ENCODE measurements at places on chromosomes 3 and 15.

DNA sequence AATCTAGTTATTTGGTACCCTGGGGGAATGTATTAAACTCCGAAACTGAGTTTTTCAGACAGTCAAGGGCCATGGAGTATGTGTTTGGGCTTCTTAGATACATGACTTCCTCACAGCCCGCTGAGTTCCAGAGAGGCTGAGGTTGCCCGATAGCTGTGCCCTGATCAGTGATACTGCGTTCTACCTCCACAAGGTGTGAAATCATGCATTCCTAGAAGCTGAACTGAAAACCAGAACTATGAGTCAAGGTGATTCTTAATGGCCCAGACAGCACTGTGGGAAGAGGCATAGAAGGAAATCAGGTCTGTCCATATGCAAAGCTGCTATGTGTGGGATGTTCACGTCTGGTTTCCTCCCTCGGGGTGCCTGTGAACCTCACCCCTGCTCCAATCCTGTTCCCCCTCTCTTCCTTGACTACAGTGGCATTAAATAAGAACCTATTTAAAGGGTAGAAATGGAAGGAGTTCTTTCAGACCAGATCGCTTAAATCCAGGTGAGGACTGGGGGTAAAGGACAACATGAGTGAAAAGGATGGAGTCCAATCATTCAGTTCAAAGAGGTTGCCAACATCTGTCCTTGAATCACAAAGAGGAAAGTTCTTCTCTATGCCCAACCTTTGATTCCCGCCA is 74.3 kb downstream of the MYO1E start:
- no peak for DNase-seq

DNA sequence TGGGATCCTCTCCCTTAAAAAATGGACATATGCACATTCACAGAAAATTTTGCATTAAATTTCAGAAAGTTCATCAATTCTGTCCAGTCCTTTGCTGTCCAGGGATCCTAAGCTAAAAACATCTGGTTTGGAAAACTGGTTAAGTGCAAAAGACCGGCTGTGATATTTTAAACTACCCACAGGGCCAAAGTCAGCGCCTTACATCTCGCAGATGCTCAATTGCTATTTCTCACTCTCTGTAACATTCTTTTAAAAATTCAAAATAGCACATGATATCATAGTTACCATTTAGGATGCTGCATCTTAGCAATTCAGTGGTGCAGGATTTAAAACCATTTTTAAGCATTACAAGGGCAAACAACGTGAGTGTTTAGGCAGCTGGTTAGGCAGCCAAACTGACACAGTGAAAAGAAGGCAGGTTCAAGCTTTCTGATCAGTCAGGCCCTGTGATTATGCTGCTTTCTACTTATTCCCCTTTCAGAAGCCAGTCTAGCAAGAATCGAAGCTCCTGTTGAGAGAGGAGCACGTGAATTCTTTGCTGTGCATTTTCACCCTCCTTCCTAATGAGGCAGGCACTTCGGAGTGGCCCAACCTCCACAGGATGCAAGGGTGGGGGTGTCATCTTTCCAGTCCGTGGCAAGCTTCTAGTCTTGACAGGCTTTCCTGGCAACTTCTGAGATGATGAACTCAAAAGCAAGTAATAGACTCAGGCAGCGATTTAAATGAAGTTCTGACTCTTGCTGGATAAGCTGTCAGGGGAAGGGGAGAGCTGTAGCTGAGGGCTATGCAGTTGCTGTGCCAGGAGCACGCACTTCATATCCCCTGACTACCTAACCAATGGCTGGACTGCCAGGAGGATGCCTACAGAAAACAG is 8.8 kb downstream of the PRICKLE2 start:
- no peak for DNase-seq

GRCh38 chr15:33508703-33509102 is 197.9 kb downstream of the RYR3 start:
- no peak for DNase-seq

GRCh38 chr3:133574260-133574881 is 885 bp downstream of the CDV3 start:
- DNase-seq, result peak; percentile 55

DNA sequence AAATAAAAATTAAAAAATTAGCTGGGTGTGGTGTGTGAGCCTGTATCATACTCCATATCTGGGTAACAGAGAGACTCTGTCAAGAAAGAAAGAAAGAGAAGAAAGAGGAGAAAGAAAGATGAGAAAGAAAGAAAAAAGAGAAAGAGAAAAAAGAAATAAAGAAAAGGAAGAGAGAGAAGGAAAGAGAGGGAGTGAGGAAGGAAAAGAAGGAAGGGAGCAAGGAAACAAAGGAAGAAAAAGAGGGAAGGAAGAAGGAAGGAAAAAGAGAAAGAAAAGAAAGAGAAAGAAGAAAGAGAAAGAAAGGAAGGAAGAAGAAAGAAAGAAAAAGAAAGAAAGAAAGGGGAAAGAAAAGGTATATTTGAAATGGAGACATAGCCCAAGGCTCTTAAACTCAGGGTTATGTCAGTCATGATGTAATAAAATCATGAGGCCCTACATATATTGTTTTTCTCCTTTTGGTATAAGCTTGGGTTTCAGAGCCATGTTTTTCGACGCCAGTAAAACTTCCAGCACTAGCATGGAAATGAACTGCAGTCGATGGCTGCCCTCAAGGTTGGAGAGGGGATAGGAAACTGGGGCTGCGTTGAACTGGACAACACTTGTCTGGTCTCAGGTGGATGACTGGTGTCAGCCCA is 38.0 kb upstream of the RFTN1 start:
- no peak for DNase-seq

GRCh38 chr15:101050623-101051290 is 131.6 kb downstream of the LRRK1 start:
- DNase-seq, result no peak

DNA sequence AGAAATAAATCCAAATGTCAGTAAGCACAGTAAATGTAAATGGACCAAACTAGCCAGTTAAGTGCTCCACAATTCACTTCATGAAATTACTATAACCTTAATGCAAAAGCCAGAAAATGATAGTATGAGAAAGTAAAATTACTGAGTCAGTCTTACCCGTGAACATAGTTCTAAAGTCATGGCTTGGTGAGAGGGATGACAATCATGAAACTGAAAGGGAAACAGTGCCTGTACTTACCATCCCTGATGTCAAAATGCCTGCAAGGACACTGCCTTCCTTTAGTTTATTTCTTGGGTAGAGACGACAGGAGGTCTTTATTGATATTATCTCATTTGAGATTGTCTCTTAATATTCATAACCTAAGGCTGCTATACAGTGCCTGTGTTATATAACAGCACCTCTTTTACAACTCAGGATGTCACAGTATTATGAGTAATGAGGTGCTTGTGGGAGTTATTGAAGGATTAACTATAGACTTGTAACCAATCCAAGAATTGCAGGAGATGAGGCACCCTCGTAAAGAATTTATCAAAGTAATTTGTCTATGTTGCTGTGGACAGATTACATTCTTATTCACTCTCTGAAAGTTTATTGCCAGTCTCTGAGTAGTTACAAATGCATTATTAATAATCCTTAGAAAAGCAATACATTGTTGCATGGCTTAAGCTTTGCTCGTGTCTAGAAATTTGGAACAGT is 142.9 kb upstream of the BFSP2 start:
- no peak for DNase-seq

- no peak for DNase-seq
Observed at GRCh38 chr3:57268416-57268815, 24.1 kb downstream of the ASB14 start.

DNA sequence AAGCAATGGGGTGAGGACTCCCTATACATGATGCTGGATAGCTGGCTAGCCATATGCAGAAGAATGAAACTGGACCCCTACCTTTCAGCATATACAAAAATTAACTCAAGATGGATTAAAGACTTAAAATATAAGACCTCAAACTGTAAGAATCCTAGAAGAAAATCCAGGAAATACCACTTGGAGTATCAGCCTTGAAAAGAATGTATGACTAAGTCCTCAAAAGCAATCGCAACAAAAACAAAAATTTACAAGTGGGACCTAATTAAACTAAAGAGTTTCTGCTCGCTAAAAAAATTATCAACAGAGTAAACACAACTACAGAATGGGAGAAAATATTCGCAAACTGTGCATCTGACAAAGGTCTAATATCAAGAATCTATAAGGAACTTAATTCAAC is 94.3 kb downstream of the XRN1 start:
- DNase-seq, result no peak

DNA sequence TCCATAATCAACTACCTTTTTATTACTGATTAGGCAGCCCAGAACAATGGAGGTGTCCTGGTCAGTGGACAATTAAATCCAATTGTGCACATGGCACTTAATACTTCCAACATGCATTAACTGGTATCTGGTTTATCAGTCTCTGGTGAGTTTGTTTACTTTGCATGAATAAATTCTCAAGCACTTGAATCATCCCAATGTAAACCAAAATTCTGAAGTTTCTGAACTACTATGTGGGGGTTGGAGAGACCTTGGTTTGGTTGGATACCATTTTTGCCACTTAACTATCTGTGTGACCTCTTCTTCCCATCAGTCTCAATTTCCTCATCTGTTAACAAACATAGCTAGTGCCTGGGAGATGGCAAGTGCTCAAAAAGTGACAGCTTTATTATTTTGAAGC is 70.5 kb upstream of the MAP4 start:
- DNase-seq, result no peak

DNA sequence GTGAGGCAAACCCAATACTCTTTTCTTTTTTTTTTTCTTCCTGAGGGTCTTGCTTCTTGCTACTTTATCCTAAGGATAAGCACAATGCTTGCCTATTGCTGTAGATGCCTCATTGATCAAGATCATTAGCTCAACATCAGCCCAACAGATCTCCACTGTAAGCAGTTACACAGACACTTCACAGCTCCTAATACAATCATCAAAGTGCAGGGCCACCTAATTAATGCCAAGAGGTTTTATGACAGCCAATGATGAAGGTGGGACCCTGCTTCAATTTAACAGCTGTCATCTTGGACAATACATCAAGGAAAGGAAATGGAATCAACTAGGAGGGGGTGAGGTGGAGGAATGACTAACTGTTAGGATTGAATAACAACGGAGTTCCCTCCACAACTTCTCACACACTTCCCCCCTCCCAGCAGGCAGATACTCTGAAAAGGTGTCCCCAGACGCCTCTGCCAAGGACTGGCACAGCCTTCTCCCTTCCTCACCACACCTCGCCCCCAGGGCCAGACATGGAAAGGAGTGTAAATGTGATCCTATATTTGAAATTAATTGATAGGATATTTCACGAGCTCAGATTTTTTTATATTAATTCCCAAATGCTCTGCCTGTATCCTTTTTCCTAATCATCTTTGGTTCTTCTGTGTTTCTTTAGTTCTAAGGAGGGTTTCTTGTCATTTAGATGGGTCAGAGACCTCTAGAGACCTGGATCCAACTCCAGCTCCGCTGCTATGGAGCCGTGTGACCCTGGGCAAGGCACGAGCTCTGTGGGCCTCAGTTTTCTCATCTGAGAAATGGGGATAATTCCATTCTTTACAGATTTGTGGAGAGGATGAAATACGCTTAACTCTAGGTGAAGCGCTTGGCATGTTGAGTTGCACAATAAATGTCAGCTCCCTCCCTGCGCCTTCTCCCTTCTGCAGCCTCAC is 1.2 kb downstream of the DCLK3 start:
- no peak for DNase-seq

- DNase-seq, result no peak
Observed at GRCh38 chr3:36192901-36193300, 187.4 kb upstream of the STAC start.

DNA sequence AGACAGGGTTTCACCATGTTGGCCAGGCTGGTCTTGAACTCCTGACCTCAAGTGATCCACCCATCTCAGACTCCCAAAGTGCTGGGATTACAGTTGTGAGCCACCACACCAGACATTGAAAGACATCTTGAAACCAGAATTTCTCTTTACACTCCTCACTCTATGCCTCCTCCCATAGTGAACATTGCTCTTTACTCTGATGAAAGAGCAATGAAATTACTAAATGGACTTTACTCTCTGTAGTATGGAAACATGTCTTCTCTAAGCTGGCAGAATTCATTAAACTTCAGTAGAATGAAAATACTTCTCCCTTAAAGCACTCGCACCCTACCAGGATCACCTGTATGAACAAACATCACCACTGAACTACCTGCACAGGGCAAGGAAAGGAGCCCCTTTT is 27.8 kb upstream of the TFG start:
- DNase-seq, result no peak

- no peak for DNase-seq
Observed at GRCh38 chr3:64463981-64464380, 223.8 kb downstream of the ADAMTS9 start.

DNA sequence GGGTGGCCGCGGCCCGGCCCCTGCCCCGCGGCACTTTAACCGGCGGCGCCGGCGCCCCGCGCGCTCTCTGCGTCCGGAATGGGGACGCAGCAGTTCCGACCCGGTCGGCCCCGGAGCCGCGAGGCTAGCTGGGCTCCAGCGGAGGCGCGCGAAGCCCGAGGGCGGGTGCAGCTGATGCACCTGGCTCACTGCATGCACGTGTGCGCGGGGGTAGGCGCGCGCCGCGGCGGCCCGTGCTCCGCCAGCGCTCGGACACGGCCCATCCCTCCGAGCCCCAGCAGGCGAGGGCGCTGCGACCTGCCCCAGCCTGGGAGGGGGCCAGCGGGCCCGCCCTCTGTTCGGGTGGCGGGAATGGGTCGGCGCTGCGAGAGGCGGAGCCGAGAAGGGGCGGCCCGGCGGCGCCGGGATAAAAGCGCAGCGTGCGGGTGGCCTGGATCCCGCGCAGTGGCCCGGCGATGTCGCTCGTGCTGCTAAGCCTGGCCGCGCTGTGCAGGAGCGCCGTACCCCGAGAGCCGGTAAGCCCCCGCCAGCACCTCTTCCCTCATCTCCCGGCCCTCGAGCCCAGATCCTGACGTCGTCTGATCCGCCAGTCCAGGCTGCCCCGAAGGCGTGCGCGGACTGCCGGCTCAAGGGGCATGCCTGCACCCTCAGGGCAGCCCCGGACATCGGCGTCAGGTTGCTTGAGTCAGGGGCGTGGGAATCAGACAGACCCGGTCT is at the start of the genes CHDH and IL17RB:
CHDH (minus strand) TSS at position 286 of the 717 bp plus-strand sequence. CDS start 22,411 bp downstream, outside the sequence.
IL17RB (plus strand) TSS at position 435 of the 717 bp plus-strand sequence; CDS start at position 456, 21 bp downstream.
- DNase-seq, result no peak

DNA sequence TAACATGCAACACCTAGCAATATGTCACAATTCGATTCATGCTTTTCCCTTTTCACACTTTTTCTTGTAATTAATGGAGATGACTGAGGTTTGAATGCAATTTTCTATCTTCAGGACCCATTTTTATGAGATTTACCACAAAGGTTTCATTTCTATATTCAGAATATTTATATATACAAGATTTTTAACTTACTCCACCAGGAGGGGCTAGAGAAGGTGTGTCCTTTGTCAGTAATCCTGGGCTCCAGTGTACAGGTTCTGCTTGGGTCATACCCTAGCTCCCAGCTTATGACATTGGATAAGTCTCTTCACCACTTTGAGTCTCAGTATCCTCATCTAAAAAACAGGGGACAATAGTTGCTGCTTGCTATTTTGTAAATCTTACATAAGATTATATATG is 95.7 kb upstream of the SLC24A5 start:
- DNase-seq, result no peak

DNA sequence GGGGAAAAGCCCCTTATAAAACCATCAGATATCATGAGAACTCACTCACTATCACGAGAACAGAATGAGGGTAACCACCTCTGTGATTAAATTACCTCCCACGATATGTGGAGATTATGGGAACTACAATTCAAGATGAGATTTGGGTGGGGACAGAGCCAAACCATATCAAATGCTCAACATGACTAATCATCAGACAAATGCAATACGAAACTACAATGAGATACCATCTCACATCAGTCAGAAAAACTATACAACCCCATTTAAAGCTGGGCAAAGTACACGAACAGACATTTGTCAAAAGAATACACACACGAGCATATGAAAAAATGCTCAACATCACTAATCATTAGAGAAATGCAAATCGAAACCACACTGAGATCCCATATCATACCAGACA is 67.7 kb downstream of the SCAPER start:
- no peak for DNase-seq

- no peak for DNase-seq
Observed at GRCh38 chr15:80703965-80704364, 8.9 kb downstream of the ABHD17C start.
